ENCODE measurements at places on chromosomes 1 and 21.

DNA sequence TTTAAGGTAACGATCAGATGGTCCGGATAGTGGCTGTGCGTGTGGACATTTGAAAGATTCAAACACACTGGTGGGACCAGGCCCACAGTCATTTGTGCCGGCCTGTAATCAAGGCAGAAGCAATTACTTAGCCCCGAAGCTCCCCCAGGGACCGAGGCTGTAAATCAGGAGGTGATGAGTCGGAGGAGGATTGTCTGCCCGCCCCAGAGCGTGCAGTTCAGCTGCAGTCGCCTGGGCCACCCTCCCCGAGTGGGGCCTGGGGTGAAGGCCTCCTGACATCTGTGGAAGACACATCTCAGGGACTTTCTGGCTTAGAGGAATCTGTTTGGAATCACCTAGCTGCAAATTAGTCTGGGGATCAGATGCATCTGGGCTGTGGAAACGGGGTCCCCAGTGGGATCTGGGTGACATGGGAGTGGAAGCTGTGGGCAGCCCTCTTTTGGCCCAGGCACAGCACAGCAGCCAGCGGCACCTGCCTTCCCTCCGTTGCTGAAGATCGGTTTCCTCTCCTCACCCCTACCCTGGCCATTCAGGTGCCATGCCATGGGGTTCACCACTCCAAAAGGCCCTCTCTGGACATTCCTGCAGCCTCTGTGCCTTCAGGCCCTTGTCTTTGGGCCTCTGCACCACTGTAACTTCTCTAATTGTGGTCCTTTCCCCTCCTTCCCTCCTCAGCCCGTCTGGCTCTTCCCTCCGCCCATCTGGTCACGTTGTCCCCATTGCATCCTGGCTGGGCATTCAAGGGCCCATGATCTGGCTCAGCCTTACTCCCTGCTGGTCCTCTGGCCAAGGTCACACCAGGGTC, 25.7 kb downstream of the LHX4 start:
- DNase-seq: no peak

- DNase-seq: no peak
Observed at GRCh38 chr1:172041742-172042141, 200.4 kb downstream of the DNM3 start.

- DNase-seq: no peak
Observed at GRCh38 chr1:36157115-36157903, 1.3 kb downstream of the MAP7D1 start.

GRCh38 chr1:225848030-225848955, 33.9 kb downstream of the TMEM63A start:
- no peak for DNase-seq

- DNase-seq: no peak
Observed at GRCh38 chr1:5067246-5067645, 412.8 kb downstream of the AJAP1 start.

- no peak for DNase-seq
Observed at GRCh38 chr1:220757441-220757840, 9.3 kb downstream of the MTARC2 start.

DNA sequence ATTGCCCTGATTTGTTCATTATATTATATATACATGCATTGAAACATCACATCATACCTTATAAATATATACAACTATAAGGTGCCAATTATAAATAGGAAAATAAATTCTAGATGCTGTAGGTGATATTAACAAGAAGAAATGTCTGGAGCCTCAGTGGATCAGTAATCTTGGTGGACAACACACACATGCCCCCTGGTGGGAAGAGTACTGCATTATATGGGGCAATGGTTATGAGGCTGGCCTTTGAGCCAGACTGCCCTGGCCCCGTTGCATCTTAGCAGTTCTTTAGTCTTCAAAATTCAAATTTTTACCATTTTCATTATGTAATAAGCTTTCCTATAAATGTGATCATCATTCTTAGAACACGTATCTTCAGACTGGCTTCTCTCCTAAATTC, 335.0 kb upstream of the GREM2 start:
- no peak for DNase-seq

GRCh38 chr1:50681931-50682330, 258.7 kb upstream of the DMRTA2 start:
- DNase-seq: no peak

- DNase-seq: no peak
Observed at GRCh38 chr1:229792012-229792975, 166.2 kb downstream of the URB2 start.

DNA sequence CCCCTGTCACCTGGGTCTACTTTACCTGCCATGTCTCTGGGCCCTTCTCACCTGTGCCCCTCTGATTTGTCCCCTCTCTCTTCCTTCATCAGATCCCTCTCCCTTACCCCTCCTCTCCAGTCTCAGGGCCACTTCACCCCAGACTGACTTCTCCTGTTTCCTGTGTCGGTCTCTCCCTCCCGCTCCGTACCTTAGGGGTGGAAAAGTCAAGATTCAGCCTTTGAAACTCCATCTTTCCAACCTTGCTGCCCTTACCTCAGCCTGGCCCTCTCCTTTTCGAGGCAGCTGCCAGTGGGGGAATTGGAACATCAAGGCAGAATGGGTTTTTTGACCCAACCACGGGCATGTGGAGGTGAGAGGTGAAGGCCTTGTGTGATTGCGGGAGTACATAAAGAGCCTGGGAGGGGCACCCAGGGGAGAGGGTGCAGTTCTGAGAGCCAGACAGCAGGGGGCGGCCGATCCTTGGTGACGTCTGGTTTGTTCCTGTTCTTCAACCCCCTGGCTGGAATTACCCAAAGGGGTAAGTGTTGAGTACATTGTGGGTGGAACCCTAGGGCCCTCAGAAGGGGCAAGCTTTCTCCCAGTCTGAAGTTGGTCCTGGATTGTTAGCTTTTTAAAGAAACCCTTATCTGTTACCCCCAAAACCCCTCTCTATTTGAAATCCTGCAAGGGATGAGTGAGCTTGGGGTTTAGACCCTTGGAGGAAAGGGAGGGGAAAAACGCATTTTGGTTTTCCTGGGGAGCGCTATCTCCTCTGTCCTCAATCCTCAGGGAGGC, 12.3 kb upstream of the DMBX1 start:
- DNase-seq: peak; percentile 68

- peak; percentile 14 for DNase-seq
Observed at GRCh38 chr21:33268737-33269441, 2.7 kb downstream of the IL10RB start.

GRCh38 chr1:117695796-117696490, 90.1 kb downstream of the TENT5C start:
- no peak for DNase-seq

GRCh38 chr1:180392020-180392419, 110.4 kb downstream of the ACBD6 start:
- DNase-seq: no peak

GRCh38 chr1:237712586-237713157, 178.1 kb downstream of the ZP4 start:
- no peak for DNase-seq

GRCh38 chr21:37455504-37455911, 88.9 kb downstream of the DYRK1A start:
- DNase-seq: no peak

- no peak for DNase-seq
Observed at GRCh38 chr1:163240705-163241104, 38.0 kb upstream of the RGS5 start.

DNA sequence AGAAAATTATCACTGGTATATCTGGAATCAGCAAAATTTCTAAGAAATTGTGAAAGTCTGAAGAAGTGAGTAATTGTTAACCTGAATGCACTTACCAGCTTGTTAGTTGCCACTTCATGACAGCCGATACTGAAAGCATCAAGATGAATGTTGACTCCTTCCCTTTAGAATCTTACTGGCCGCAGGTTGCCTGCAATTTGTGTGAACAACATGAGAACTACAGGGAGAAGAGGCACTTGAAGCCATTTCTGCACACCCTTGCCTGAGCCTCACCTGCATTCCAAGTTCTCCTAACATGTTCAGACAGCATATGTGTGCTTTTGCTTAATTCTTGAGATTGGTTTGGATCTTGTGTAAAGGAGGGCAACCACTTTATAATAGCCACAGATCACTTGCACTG, 59.2 kb upstream of the SSX2IP start:
- no peak for DNase-seq

DNA sequence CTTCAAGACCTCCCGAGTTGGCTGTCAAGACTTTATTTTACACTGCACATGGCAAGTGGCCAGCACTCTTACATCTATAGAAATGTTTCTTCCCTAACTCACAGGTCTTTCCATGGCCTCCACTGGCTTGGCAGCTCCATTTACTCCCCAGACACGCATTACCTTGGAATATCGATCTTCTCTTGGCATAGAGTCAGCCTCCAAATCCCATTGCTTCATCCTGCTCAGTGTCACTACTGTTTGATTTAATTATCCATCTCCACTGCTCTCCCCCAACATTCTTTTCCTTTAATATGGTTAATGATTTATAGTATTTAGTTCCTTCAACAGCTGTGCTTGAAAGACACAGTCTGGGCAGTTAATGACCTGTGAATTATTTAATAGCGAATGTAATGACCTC, 241.2 kb upstream of the MAP1LC3C start:
- DNase-seq: no peak

DNA sequence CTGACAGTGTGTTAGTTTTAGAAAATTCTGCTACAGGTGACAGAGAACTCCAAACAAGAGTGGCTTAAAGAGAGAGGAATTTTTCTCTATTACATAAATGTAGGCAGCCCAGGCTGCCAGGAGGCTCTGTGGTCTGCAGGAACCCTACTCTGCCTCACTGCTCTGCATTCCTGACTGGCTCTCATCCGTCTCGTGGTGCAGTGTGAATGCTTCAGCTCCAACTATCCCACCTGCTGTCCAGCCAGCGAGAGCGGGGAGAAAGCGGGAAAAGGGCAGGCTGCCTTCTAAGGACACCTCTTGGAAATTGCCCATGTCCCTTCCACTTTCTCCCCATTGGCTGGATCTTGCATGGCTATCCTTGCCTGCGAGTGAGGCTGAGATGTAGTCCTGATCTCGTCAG, 131.3 kb downstream of the PEX14 start:
- no peak for DNase-seq

All from stimulated activated CD4-positive, alpha-beta T cell treated with anti-CD3 and anti-CD28 coated beads, Interleukin-15, amount 100 ng/mL, for 1 hour (primary cell).